Left kidney (tissue), 8 donors: ENCODE measurements at places on chromosomes 16 and 17. TPM values are rescaled to one million over a fixed set of nuclear protein-coding genes. Genes with fewer than 3 reads are reported as not detected.

KRTAP1-1 gene
- polyA plus RNA-seq = not detected

CSH1 gene
- not detected for polyA plus RNA-seq

DVL2 gene
- 52.5 TPM for polyA plus RNA-seq

SLFN14 gene
- polyA plus RNA-seq = 0.08 TPM

PDXDC1 gene
- polyA plus RNA-seq = 142 TPM

CPNE7 gene
- polyA plus RNA-seq = 4.0 TPM

TOP2A gene
- 259 TPM for polyA plus RNA-seq

PERCC1 gene
- polyA plus RNA-seq = 0.20 TPM

HSD17B1 gene
- polyA plus RNA-seq = 4.7 TPM

SGCA gene
- polyA plus RNA-seq = 0.80 TPM

DNA sequence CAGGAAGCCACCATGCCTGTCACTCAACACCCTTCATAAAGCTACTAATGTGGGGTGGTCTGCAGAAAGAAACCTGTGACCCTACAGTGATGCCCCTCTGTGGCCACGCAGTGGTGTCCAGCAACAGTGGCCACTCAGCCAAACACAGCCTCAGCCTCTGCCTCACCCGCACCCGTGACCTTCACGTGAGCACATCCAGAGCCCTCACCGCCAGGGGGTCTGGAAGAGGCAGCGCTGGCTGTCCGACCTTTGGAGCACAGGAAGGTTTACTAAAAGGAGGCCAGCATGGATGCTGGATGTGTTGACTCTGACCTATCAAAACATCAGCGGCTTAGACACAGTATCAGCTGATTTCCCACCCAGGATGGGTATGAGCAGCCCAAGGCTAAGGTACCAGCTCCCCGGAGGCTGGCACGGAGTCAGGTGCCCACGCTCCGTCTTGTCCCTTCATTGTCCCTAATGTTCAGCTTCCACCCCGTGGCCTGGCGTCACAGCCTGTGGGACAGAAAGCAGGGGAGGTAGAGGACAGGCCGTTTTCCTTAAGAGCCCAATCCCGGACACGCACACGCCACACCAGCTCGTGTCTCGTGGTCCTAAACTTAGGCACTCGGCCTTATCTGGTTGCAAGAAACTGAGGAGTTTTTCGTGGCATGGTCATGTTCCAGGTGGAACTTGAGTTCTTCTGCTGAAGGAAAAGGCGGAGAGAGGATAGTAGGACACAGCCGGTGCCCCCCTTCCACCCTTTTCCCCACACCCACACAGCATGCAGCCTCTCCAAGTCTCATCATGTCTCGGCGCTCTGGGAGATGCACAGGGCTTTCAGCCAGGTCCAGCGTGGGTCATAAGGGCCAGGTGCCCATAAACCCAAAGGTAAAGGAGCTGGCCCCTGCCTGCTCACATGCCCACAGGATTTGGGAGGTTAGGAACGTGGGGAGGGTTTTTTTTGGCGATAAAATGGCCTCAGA, 49.7 kb upstream of the ENDOV start:
- DNase-seq = no peak

GRCh38 chr16:81599034-81599744, 154.6 kb downstream of the CMIP start:
- no peak for DNase-seq

DNA sequence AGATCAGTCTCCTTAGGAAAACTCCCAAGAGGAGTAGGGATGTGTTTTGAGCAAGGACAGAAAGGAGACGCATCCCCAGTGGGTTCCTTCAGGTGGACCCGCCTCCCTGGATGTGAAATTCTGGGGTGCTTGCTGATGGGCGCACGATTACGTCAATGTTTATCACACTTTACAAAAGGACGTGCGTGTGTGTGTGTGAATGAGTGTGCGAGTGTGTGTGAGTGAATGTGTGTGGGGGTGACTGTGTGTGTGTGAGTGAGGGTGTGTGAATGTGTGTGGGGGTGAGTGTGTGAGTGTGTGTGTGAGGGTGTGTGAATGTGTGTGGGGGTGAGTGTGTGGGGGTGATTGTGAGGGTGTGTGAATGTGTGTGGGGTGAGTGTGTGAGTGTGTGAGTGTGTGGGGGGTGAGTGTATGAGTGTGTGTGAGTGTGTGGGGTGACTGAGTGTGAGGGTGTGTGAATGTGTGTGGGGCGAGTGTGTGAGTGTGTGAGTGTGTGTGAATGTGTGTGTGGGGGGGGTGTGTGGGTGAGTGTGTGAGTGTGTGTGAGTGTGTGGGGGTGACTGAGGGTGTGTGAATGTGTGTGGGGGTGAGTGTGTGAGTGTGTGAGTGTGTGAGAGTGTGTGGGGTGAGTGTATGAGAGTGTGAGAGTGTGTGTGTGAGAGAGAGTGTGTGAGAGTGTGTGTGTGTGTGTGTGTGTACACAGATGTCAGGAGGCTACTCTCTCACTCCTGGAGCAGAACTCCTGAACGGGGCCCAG, 4.1 kb upstream of the TRARG1 start:
- DNase-seq = no peak

DNA sequence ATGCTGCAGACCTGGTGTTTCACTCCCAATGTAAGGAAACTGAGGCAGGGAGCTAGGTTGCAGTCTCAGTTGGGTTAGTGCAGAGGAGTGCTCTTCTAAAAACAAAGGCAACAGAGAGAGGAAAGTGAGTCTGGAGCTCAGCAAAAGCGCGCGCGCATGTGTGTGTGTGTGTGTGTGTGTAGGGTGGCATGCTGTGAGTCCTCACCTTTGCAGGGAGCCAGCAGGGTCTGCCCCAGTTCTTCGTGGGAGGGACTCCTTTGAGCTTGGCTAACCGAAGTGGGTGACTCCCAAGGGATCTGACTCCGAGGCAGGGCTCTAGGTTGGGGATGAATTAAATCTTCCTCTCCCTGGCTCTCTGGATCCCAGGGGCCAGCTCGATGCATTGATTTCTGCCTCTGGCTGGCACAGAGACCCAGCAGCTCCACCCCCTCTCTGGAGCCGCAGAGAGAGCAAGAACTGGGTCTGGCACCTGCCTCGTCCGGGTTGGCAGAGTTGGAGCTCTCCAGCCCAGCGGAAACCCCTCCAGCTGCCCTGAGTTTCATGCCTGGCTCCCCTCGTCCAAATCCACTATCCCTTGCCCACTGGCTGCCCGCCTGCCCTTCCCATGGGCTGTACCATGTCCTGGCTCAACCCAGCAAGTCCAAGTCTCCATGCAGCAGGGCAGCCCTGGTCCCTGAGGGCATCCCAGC, 1.3 kb upstream of the BTBD17 start:
- DNase-seq = no peak

DNA sequence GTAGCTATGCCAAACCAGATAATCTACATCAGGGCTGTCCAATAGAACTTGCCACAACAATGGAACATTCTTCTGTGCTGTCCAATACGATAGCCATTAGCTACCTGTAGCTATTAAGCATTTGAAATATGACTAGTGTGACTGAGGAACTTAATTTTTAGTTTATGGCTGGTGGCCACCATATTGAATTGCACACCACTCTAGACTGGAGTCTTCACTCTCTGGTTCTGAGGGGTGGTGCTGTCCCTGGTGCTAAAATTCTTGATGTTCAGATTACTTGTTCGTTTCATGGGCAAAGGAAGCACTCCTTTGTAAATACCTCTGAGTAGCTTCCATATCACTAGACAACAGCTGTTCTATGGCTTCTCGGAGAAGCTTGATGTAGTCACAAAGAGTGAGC, 296.6 kb downstream of the NPIPA8 start:
- DNase-seq = peak; percentile 24

- DNase-seq = no peak
Measured at GRCh38 chr17:28327031-28327607, 8.1 kb downstream of the TMEM97 start.

GRCh38 chr16:25413133-25413532, 155.5 kb upstream of the ZKSCAN2 start:
- no peak for DNase-seq

DNA sequence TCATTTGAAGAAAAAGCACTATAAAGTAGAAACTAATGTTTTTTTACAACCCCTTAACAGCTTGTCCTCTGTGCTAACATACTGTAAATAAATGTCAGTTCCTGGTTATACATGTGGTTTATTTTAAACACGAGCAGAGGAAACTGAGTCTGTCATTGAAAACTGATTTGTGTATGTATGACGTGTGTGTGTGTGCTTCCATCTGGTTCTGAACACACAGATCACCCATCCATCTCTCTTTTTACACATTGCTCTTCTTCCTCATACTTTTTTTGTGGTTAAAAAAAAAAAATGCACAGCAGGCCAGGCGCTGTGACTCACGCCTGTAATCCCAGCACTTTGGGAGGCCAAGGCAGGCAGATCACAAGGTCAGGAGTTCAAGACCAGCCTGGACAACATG, 49.5 kb downstream of the ZNF423 start:
- DNase-seq = peak; percentile 39

DNA sequence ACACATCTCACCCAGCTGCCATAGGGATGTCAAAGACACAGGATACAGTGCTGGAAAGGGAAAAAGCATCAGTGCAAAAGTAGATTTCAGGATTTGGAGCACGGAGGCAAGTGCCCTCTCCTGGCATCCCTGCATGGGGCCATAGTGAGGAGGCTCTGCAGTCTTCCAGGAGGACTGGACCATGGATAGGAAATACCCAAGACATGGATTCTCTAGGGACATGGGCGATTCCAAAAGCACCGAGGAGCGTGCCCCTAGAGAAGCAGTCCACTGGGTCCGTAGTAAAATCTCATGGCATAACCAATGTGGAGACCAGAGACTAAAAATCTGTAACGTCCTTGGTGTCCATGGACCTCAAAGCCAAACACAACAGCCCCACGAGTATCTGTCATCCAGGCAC, 818.2 kb downstream of the KCNJ18 start:
- no peak for DNase-seq

GRCh38 chr16:29694384-29695195, 15.6 kb downstream of the QPRT start:
- DNase-seq = no peak

GRCh38 chr17:38458521-38458920, 30.3 kb downstream of the ARHGAP23 start:
- DNase-seq = no peak

DNA sequence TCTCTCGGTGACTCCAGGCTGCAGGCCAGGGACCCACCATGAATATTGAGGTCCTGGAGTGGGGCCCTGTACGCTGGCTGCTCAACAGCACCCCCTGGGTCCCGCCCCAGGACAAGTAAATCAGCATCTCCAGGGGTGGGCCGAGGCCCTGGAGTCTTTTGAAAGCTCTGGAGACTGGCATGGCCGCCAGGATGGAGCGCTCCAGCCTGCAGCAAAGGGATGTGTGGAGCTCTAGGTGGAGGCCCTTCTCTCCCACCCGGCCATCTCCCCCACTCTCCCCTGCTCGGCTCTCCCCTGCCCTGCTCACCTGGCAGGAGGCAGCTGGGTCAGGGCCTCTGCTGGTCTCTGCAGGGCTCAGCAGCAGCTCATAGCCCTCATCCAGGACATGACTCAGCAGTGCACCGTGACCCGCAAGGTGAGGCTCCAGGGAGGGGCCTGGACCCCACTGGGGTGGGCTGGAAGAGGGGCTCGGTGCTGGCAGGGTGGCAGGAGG, 16.6 kb downstream of the SGSH start:
- DNase-seq = no peak

GRCh38 chr17:80475910-80476876, at the start of gene NPTX1:
Gene NPTX1, minus strand, starts transcription at chr17:80476607. Its CDS starts 161 bp downstream, at chr17:80476446.
- no peak for DNase-seq

DNA sequence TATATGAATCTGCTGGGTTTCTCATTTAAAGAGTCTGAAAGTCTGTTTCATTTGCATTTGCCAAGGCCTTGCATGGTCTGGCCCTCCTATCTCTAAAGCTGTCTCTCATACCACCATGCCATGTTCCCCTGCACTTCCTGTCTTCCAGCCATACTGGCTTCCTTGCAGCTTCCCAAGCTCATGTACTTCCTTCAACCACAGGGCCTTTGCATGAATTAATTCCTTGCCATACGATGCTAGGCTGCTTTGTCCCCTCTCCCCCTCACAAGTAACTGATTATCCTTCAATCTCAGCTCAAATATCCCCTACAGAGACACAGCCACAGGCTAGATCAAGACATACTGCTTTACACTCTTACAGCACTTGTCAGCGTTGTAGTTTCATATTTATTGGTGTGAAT, 5.8 kb downstream of the CRYM start:
- DNase-seq = no peak

DNA sequence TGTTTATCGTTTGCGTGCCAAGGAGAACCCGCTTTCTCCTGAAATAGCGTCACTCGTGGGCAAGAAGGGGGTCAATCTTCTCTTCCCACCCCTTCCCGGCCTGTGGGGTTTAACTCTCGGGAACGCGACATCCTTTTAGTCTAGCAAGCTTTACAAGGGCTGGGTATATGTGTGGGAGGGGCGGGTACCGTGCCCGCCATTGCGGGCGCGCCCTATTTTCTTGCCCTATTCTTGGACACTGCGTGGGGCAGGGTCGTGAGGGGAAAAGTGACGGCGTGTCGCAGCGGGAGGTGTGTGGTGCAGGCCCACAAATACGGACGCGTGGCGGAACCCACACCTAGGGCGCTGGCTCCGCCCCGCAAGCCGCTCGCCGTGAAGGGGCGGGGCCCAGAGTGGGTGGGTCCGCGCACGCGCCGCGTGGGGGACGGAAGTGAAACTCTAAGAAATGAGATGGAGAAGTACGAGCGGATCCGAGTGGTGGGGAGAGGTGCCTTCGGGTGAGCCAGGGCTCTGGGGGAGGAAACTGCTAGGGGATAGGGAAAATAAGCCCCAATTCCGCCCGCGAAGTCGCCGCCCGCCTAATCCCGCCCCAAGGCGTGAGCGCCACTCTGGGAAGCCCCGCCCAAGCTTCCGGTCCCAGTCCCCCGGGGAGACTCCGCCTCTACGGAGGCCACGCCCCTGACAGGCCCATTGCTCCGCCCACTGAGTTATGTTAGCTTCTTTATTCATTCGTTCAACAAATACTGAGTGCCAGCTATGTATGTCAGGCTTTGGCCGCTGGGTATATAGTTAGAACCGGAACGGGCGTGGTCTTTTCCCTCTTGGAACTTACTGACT, at the start of gene NEK8:
Gene NEK8, plus strand, starts transcription at position 425 of the 837 bp plus-strand sequence. Its CDS starts 26 bp downstream, at position 451.
- DNase-seq = peak; percentile 94

DNA sequence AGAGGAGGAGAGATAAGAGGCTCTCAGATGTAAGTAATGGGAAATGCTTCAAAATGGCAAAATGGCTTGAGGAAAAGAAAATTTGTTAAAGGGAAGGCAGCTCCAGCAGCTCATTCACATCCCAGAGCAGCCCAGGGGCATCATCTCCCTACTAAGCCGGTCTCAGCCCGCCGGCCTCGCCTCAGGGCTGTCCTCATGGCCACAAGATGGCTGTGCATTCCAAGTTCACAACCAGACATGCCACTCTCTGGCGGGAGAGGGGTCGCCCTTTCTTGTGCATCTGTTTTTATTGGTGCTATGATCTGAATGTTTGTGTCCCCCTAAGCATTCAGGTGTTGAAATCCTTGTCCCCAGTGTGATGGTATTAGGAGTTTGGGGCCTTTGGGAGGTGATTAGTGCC, 13.5 kb upstream of the SLC47A2 start:
- no peak for DNase-seq

DNA sequence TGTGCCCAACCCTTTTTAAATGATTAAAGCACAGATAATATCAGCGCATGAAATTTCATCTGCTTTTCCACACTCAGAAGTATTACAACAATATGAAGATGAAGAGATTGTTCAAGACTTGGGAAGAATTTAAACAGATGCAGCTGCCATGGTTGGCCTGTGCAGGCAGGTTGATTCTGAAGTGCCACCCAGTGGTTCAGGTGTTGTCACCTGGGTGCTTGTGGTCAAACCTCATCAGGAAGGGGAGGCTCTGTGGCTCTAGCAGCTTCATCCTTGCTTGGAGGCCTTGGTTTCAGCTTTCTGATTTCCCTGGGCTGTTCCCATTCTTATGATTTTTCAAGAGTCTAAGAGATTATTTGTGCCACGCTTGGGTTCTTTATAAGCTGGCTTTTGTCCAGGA, 22.2 kb upstream of the CLEC18C start:
- DNase-seq = no peak

GRCh38 chr16:88601313-88602036, 31.3 kb downstream of the ZC3H18 start:
- no peak for DNase-seq

- DNase-seq = no peak
Measured at GRCh38 chr17:4220655-4221054, 43.1 kb downstream of the ANKFY1 start.
